ENCODE measurements at places on chromosomes 1 and 21.

GRCh38 chr1:91797164-91797563 lies 88.8 kb downstream of the TGFBR3 start:
- no peak for DNase-seq

- DNase-seq: no peak
Measured at GRCh38 chr1:212620293-212620692, 11.7 kb downstream of the ATF3 start.

GRCh38 chr1:201285846-201286245 lies 2.5 kb downstream of the PKP1 start:
- DNase-seq: no peak

GRCh38 chr1:7220007-7220406 lies 434.8 kb downstream of the CAMTA1 start:
- DNase-seq: peak; percentile 34

DNA sequence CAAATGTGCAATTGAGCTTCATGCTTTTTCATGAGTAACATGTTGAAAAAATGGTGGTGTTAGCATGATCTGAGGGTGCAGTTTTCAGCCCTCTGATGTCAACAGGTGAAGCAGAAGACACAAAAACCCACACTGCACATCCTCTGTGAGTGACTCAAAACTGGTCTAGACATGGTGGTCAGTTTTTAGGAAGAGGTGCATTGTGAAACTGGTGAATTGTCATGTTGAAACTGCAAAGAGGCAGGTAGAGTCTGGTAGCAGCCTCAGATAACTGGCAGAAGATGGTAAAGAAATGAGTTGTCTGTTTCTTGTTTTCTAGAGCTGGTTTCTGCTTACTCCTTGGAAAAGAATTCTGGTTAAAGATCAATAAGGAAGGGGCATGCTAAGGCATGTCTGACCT lies 97.3 kb upstream of the HMCN1 start:
- no peak for DNase-seq

GRCh38 chr1:170674239-170674638 lies 10.3 kb downstream of the PRRX1 start:
- DNase-seq: peak; percentile 89

- DNase-seq: peak; percentile 3
Measured at GRCh38 chr1:219659684-219660083, 46.8 kb upstream of the ZC3H11B start.

GRCh38 chr21:41717573-41718330 lies 49.1 kb downstream of the RIPK4 start:
- DNase-seq: no peak

- peak; percentile 90 for DNase-seq
Measured at GRCh38 chr21:38310646-38311485, 54.1 kb downstream of the KCNJ15 start.

DNA sequence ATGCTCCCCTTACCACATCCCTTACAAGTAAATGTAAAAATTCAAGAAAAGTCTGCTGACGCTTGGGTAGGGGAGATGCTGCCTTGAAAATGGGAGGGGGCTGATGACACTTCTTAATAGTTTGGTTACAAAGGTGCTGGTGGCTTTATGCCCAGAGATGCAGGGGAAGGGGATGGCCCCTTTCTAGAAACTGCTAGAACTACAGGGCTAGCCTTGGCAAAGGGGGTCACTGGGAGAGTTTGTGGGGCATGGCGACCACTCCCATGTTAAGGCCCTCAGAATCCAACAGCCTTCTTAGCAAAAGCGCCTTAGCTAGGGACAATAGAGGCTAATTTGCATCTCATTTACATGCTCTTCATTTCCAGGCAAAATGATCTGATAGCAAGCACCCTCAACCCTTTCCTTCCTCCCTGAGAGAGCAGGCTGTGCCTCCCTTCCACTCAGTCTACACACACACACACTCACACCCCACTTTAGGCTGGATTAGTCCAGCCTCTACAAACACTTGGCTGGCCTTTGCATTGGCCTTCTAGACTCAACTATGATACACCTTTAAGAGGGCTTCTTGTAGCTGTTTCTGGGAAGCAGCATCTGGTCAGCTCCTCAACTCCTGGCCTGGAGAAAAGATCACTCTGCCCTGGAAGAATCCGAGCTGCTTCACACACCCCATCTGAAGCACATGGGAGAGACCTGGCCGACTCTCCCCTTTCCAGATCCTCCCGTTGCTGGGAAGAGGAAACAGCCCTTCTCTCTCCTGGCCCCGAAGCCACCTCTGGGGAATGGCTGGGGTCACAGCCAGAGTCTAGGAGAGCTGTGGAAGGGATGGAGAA lies 1.7 kb downstream of the SEMA6C start:
- DNase-seq: no peak

- peak; percentile 48 for DNase-seq
Measured at GRCh38 chr1:153355445-153356071, 2.1 kb upstream of the S100A9 start.
